Naive thymus-derived CD8-positive, alpha-beta T cell (primary cell): ENCODE measurements at places on chromosomes 2 and 18.

DNA sequence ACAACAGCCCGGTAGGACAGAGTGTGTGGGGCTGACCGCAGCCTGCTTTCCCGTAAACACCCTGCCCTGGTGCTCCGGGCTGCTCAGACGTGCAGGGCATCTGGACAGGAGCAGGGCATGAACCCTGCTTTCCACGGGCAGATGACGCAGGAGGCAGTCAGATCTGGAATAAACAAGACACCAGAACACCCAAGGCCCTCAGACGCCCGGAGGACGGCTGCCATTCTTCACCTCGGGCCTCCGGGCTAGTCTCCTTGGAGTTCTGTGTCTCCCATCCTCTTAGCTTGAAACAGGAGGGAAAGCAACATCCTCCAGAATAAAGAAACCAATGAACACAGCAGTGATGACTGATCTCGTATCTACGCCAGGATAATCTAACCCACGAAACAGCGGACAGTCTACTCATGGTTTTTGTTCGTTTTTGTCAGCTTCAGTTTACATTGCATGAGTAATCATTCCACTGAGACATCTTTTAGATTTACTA, 7.3 kb downstream of the PXDN start:
- H3K27ac ChIP-seq = no peak overlapping the region
- H3K4me3 ChIP-seq = no peak overlapping the region
- H3K27me3 ChIP-seq = peaks cover 25% of the 10 kb centered on the region
- peaks cover 4% of the 10 kb centered on the region for H3K4me1 ChIP-seq

DNA sequence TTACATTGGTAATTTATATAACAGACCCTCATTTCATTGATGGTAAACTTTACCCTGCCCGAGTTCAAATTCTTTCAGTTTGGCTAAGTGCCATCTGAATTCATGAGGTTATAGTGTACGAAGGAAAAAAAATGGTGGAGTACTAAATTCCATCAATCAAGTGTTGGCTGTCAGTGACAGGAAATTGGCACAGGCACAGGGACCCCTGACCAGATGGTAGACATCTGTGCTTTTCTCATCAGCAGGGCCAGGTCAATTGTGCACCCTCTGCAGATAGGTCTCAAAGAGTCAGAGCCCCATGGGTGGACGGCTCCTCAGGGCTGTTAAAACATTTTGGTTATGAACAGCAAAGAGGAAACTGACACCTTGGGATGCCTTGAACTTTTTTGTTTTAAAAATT, 439.2 kb downstream of the SETBP1 start:
- no peak for DNase-seq
- no peaks in the 10 kb centered on the region for H3K27me3 ChIP-seq
- no peak overlapping the region for H3K27ac ChIP-seq
- H3K36me3 ChIP-seq = no peaks in the 10 kb centered on the region
- no peak overlapping the region for H3K4me3 ChIP-seq

GRCh38 chr2:238376884-238377391, 49.8 kb upstream of the ASB1 start:
- peaks cover 33% of the 10 kb centered on the region for H3K4me1 ChIP-seq
- peaks cover 1% of the 10 kb centered on the region for H3K27me3 ChIP-seq
- DNase-seq = no peak
- H3K27ac ChIP-seq = no peak overlapping the region
- H3K36me3 ChIP-seq = peaks cover 8% of the 10 kb centered on the region
- peak overlapping the region; percentile 47 for H3K4me3 ChIP-seq

DNA sequence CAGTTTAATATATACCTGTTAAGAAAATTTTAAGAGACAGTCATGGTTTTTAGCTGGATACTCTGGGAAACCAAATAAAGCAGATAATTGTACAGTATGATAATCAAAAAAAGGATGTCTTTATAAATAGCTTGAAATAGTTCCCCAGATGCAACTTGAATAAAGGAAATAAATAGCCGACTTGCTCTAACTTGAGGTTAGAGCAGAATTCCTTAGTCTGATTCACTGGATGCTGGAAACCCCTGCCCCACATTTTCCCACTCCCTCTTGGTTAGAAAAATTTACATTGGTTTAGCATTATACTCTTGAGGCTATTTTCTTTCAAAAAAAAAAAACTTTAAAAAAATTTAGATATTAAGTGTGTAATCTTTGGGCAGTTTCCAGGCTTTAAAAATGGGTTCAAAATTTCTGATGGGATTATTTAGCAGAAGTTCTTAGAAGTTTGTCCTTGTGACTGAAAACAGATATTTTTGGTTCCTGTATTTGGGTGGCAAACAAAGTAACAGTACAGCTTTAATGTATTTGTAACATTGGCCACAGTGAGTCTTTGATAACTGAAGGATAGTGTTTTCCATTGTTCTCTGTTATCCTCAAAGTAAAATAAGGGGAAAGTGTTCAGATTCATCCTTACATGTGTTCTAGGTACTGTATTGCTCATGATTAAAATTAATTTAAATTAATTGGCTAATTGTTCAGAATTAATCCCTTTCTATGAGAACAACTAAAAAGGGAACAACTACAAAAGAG, 39.6 kb downstream of the ITGAV start:
- H3K36me3 ChIP-seq = peaks cover 8% of the 10 kb centered on the region
- no peaks in the 10 kb centered on the region for H3K4me1 ChIP-seq
- no peaks in the 10 kb centered on the region for H3K27me3 ChIP-seq
- DNase-seq = no peak
- no peak overlapping the region for H3K4me3 ChIP-seq
- no peak overlapping the region for H3K27ac ChIP-seq

DNA sequence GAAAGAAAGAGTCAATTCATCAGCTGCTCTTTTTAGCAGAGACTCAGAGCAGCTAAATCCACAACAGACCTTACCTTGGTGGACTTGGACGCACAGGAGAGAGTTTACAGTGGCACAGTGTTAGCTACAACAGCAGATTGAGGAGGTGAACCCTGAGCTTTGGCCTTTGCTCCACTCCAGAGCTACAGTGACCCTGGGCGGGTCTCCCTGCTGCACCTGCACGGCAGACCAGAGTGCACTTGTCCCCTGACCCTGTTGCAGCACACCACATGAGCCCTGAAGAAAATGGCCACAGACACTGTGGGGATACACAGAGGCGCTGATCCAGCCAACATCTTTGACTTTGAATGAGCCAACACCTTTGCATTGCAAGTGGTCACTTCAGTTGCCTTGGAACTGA, 11.0 kb downstream of the SLC19A3 start:
- no peak overlapping the region for H3K27ac ChIP-seq
- DNase-seq = no peak
- no peaks in the 10 kb centered on the region for H3K36me3 ChIP-seq
- H3K4me1 ChIP-seq = no peaks in the 10 kb centered on the region
- no peak overlapping the region for H3K4me3 ChIP-seq

DNA sequence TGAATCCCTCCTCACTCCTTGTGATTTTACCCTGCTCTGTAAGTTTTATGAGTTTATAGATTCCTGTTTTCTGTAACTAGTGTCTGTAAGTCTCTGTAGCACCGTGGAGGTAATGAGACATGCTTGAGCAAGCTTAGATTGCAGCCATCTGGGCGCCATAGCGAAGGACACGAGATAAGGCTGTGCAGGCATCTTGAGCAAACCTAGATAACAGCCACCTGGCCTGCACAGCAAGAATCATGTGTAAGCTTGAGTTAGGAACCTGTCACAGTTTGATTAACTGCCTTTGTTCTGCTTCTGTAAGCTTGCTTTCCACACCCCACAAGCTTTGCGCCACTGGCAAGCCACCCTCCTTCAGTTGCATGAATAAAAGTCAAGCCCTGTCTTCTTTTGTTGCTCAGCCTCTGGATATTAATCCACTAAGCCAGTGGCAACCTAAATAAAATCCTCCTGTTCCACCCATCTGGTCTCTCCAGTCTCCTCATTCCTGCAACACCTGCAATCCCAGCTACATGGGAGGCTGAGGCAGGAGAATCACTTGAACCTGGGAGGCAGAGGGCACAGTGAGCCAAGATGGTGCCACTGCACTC, 270.6 kb upstream of the RGPD4 start:
- no peak for DNase-seq
- no peak overlapping the region for H3K4me3 ChIP-seq
- no peaks in the 10 kb centered on the region for H3K36me3 ChIP-seq
- no peaks in the 10 kb centered on the region for H3K27me3 ChIP-seq
- H3K27ac ChIP-seq = no peak overlapping the region

- peaks cover 4% of the 10 kb centered on the region for H3K27me3 ChIP-seq
- H3K27ac ChIP-seq = no peak overlapping the region
- no peaks in the 10 kb centered on the region for H3K36me3 ChIP-seq
- DNase-seq = no peak
- H3K4me3 ChIP-seq = no peak overlapping the region
Observed at GRCh38 chr18:62590799-62591590, 68.2 kb downstream of the ZCCHC2 start.

DNA sequence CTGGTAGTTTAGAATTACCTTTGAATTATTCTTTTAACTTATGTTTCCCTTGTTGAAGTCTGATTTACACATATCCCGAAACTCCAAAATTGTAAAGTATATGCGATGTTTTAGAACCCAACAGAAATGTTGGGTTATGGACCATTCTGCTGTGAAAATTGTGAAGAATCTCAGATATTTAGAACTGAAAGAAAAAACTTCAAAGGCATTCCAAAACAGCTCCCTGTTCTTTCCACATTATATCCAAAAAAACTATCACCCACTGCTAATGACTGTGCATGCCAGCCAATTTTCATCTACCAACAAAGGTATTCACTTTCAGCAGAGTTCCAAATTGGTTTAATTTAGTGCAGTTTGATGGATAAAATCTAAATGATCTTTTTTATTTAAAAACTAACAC, 21.5 kb upstream of the PDE1A start:
- no peak overlapping the region for H3K4me3 ChIP-seq
- H3K27me3 ChIP-seq = no peaks in the 10 kb centered on the region
- no peak for DNase-seq
- H3K4me1 ChIP-seq = no peaks in the 10 kb centered on the region
- H3K36me3 ChIP-seq = no peaks in the 10 kb centered on the region

DNA sequence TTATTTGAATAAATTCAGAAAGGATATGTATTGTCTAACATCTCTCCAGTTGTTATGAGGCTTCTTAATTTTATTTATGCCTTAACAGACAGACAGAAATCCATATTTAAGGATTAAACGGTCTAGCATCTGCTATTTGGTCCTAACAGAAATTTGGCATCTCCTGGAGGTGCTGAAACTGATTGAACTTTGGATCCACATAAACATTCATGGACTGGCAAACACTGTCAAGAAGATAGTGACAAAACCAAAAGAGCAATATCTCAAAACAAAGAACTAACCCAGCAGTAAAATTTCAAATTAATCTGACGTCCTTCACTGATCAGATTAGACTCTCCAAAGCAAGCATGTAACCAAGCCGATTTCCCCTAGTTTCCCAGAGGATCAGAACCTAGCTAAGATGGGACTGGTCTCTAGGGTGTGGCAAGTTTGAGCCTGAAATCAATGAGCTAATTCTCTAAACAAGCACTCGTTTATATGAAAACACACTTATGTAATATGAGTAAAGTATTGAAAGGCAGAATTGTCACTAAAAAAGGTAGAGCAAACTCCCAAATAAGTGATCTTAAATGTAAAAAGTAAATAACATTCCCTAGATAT, 139.5 kb downstream of the NOL4 start:
- H3K27me3 ChIP-seq = no peaks in the 10 kb centered on the region
- H3K36me3 ChIP-seq = no peaks in the 10 kb centered on the region
- no peak overlapping the region for H3K27ac ChIP-seq

DNA sequence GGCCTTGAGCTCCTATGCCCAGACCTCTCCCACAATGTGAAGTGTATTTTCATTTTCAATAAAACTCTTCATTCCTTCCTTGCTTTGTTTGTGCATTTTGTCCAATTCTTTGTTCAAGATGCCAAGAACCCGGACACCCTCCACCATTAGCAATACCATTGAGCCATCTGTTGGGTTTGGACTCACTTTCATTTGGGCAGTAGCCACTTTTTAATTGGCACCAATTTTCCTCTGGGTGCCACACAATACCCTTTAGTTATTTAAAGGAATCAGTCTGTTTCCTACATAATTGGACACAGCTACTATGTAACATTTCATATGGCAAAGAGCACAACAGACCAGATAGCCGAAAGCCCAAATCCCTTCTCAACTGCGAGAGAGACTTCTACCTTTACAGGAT, 22.5 kb upstream of the SLC35G4 start:
- H3K27me3 ChIP-seq = peaks cover 2% of the 10 kb centered on the region
- DNase-seq = no peak
- H3K4me1 ChIP-seq = peaks cover 15% of the 10 kb centered on the region
- no peak overlapping the region for H3K4me3 ChIP-seq
- no peaks in the 10 kb centered on the region for H3K36me3 ChIP-seq

DNA sequence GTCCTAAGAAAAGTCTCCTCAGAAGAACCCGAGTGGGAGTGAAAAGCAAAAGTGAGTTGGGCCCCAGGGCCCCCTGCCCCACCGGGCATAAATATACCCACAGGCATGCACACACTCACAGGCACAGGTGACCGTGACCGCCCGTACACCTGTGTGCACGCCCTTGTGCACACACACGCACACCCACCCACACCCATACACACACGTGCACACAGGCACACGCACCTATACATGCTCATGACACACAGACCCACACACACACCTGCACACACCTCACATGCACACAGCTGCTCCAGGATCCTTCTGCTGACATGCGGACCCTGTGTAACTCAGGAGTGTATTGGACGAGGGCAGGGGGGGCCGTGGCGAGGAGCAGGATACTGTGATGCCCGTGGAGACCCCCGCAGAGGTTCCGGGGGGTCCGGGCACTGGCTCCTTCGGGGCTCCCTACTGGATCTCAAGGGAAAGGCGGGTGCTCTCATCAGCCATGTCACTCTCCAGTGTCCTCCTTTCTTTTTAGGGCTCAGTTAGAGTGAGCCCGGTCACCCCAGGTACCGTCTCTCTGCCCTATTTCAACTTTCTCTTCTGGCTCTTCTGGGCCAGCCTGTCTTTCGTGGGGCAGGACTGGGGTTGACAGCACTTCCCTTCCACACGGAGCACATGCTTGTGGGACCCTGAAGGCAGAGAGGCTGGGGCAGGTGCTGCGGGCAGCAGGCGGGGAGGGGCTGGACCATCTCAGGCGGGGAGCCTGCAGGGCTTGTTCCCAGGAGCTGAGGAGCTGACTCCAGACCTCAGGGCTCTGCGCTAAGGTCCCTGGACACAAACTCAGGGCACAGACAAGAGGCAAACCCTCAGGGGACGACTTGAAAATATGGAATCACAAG, 48.5 kb downstream of the TPO start:
- H3K27me3 ChIP-seq = no peaks in the 10 kb centered on the region
- H3K36me3 ChIP-seq = no peaks in the 10 kb centered on the region
- no peak for DNase-seq
- H3K4me1 ChIP-seq = peaks cover 3% of the 10 kb centered on the region
- H3K27ac ChIP-seq = no peak overlapping the region
- H3K4me3 ChIP-seq = no peak overlapping the region

DNA sequence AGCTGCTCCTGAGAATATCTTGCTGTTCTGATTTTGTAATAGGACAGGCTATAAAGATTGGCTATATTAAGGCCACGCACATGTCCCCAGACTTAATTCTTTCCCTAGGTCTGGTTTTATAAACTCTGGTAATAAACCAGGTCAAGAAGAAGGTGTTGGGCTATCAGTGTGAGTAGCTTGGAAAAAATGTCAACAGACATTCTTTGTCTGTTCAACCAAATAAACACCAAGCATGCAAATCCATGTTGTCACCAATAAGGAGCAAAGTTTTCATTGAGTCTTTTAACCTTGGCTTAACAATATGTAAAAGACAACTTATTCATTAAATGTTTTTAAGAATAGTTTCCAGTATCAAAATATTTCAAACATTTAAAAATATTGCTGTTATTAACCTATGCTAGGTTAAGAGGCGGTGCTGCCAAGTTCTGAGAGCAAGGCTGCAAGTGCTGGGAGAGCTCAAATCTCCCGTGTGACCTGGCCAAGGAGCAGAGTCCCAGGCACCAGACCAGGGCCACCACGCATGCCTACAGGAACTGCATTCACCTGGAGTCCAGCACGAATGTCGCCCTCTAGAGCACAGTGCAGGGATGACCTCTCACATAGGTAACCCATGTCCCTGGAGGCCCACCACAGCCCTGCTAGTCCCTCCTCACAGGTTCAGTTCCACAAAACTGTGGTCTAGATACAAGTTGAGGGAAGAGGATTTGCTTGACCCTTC, 120.5 kb upstream of the POU3F3 start:
- no peak overlapping the region for H3K27ac ChIP-seq
- no peaks in the 10 kb centered on the region for H3K36me3 ChIP-seq
